T follicular helper cell (primary cell): ENCODE measurements at places on chromosomes 16 and 17.

DNA sequence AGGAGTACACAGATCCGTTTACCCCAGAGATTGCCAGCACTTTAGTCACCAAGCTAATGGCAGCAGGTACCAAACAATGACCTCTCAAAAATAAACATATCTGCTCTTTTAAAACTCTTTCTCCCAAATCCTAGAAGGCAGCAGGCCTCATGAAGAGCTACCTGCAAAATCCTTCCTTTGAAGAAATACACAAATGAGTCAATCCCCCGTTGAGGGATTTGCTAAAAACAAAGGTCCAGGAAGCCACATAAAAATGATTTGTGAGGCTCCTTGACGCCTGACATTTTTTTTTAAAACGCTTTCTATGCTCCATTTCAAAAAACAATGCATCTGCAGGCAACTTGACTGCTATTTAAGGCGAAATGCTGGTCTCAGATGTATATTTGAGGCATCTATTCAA is 58.2 kb downstream of the NACA2 start:
- DNase-seq, result no peak

DNA sequence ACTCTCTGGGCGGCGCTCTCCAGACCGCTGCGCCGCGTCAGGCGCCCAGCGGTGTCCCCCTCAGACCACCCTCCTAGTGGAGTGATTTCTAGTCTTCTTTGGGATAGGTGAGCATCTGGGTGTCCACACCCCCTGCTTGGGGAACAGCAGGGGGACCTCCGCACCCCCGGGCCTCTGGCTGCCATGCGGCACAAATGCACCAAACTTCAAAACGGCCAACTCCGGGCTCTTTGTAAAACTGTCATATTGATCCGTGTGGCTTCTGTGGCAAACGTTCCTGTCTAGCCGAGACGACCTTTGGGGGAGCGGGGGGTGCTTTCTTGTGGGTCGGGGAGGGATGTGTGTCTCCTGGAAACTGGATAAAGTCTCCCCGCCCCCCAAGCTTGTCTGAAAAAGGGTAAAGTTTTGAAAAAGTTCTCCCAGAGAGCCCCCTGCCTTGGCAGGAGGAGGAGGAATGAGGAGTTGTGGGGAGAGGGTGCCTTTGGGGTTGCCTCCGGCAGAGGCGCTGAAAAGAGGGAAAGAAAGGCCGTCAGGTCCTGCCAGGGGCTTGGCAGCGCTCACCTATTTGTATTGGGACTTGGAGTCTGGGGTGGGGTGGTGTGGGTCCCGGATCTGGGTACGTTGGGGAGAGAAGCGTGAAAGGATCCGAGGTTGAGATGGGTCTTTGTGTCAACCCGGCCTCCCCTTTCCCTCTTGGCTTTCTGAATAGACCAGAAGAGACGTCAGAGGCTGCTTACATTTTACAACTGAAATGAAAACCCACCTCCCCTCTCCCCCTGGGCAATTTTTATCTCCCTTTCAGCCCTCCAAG is 2.2 kb upstream of the CHD3 start:
- peak; percentile 64 for DNase-seq

- DNase-seq, result no peak
These were observed 18.3 kb upstream of the COPRS start for GRCh38 chr17:31877341-31877740.

DNA sequence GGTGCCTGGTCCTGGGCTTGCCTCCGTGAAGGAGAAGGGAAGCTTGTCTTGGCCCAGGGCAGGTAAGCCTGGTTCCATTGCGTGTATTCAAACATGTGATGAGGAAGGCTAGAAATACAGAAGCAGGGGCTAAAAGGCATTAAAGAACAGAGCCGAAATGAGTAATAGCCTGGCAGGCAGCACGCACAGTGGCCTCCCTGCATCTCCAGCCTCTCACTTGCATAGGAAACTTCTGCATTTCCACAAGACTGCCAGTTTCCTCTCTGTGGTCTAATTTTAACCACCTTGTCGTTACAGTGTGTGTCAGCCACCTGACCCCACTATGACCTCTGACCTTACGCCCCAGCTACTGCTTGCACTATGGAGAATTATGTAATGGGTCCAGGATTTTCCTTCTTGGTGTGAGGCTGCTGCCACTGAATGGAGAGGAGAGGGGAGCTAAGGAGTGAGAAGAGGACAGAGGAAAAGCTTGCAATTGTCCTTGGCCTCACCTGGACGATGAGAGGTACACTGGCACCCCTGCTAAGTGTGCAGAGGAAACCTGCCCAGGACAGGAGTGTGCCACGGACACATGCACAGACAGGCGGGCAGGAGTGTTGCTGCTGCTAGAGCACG is 32.8 kb downstream of the HIC1 start:
- DNase-seq, result no peak

- no peak for DNase-seq
These were observed 43.1 kb upstream of the HAPSTR1 start for GRCh38 chr16:9048302-9048700.

DNA sequence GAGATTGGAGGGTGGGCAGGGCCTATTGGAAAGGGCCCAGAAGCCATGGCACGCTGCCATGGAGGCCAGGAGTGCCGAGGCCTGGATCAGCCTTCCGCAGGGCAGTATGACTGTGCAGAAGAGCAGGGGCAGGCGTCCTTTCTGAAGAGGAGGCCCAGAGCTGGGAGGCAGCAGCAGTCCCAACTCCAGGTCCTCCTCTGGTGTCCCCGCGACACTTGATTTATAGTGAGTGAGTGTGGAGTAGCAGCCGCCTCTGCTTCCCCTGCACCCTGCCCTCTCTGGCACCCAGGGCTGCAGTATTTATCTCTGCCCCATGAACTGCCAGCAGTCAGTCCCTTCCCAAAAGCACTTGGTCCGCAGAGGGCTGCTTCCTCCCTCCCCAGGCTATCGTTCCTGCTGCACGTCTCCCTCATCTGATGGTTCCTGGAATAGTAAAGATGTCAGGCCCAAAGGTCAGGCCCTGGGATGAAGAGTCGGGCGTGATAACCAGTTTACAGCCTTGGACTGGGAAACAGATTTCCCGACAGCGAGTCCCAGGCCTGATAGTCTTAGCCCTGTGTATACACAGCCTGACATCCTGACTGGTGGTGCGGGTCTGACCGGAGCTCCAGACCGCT is 32.9 kb downstream of the PGS1 start:
- no peak for DNase-seq

DNA sequence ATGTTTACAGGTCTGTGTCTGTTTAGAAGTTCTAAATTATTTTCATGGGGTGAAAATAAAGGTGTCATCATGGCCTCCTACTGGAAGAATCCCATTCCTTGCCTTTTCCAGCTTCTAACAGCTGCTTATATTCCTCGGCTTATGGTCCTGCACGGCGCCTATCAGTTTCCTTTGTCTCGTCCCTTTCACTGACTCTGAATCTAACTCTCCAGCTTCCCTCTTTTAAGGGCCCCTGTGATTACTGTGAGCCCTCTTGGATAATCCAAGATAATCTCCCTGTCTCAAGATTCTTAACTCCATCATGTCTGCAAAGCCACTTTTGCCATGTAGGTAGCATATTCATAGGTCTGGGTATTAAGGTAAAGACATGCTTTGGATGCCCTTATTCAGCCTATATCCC is 441.0 kb upstream of the ERCC4 start:
- no peak for DNase-seq

GRCh38 chr17:80116276-80116920 is 15.0 kb downstream of the GAA start:
- no peak for DNase-seq

- DNase-seq, result no peak
These were observed 375.7 kb upstream of the DYNLRB2 start for GRCh38 chr16:80164966-80165550.

- DNase-seq, result no peak
These were observed 11.4 kb downstream of the FSCN2 start for GRCh38 chr17:81539571-81539900.

- DNase-seq, result no peak
These were observed 22.0 kb downstream of the C16orf74 start for GRCh38 chr16:85728879-85729278.

GRCh38 chr16:89575247-89576152 is at the start of gene CPNE7:
Gene CPNE7, plus strand, starts transcription at chr16:89575758. Its CDS starts 140 bp downstream, at chr16:89575898.
- DNase-seq, result no peak

DNA sequence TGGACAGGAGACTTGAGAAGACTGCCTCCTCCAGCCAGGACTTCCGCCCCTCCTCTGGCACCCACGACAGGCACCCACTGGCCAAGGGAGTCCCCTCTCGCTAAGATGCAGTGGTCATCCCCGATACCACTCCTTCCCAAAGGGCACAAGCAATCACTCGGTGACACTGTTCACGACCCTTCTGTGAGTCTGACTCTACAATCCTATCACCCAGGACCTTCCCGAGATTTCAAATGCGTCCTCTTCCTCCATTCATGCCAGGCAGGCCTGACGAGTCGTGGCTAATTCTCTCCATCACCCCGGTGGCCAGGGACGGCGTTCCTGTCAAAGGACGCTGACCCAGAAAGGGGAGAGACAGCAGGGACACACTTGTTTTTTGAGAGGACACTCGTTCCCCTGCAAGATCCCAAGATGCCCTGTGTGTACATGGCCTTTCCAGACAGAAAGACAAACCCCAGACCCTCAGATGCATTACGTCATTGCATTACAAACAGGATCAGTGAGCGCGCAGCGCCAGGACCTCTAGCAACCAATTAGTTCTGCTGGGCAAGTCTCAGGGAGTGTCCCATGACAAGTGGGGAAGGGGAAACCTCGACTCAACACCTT is 12.2 kb downstream of the FBXO31 start:
- DNase-seq, result no peak

DNA sequence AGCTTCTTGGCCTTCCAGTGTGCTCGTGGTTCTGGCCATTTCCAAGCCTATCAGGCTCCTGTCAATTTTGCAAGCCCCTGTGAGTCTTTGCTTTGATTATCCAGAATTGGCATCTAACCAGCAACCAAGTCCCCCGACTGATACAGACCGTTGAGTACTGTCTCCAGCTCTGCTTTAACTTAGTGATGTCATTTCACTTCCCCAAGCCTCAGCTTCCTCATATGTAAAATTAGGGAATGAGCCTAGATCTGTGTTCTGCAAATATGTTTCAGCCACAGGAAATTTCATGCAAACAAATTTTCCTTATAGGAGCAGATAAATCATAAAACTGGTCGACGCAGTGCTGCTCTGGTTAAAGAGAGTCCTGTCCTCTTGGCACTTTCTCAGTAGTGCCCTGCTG is 60.1 kb upstream of the WSB1 start:
- no peak for DNase-seq

GRCh38 chr16:27242868-27243590 is 25.5 kb downstream of the NSMCE1 start:
- DNase-seq, result no peak

DNA sequence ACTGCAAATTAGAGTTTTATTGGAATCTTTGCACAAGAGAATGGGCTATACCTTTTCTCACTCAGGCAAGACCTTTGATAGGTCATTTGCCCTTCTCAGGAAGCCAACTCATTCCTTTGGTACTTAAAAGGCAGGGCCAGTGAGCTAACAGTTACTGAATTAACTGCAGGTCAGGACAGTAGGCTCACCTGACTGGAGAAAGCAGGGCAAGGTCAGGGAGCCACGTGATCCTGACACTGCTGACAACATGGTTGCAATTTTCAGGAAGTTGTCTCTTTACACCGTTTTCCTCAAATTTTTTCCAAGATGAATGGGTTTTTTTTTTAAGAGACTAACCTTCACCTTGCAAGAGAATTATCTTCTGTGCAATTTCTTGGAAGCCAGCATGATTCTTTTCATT is 21.1 kb downstream of the CPSF4L start:
- DNase-seq, result no peak

DNA sequence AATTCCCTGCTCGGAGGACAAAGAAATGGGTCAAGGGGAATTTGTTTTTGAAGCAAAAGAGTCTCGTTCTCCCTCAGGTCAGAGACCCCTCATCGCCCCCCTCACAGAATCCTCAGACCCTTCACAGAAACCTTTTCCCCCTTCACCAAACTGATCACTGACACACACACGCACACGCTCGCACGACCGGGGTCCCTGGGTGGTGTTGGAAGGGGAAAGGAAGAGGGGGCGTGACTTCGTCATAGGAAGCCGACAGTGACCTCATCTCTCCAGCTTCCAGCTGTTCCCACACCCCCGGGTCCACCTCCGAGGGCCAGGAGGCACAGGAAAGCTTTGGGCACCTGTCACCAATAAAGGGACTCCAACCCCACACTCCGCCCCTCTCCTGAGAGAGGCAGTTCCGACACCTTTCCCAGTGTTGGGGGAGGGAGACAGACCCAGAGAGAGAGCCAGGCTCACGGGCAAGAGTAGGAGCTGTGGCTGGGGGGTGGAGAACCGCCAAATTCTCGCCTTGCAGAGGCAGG is 1.2 kb downstream of the ASGR1 start:
- DNase-seq, result no peak

DNA sequence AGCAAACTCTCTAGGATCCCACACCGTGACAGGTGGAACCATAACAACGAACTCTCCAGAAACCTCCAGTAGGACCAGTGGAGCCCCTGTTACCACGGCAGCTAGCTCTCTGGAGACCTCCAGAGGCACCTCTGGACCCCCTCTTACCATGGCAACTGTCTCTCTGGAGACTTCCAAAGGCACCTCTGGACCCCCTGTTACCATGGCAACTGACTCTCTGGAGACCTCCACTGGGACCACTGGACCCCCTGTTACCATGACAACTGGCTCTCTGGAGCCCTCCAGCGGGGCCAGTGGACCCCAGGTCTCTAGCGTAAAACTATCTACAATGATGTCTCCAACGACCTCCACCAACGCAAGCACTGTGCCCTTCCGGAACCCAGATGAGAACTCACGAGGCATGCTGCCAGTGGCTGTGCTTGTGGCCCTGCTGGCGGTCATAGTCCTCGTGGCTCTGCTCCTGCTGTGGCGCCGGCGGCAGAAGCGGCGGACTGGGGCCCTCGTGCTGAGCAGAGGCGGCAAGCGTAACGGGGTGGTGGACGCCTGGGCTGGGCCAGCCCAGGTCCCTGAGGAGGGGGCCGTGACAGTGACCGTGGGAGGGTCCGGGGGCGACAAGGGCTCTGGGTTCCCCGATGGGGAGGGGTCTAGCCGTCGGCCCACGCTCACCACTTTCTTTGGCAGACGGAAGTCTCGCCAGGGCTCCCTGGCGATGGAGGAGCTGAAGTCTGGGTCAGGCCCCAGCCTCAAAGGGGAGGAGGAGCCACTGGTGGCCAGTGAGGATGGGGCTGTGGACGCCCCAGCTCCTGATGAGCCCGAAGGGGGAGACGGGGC is 1.3 kb downstream of the SPN start:
- no peak for DNase-seq

DNA sequence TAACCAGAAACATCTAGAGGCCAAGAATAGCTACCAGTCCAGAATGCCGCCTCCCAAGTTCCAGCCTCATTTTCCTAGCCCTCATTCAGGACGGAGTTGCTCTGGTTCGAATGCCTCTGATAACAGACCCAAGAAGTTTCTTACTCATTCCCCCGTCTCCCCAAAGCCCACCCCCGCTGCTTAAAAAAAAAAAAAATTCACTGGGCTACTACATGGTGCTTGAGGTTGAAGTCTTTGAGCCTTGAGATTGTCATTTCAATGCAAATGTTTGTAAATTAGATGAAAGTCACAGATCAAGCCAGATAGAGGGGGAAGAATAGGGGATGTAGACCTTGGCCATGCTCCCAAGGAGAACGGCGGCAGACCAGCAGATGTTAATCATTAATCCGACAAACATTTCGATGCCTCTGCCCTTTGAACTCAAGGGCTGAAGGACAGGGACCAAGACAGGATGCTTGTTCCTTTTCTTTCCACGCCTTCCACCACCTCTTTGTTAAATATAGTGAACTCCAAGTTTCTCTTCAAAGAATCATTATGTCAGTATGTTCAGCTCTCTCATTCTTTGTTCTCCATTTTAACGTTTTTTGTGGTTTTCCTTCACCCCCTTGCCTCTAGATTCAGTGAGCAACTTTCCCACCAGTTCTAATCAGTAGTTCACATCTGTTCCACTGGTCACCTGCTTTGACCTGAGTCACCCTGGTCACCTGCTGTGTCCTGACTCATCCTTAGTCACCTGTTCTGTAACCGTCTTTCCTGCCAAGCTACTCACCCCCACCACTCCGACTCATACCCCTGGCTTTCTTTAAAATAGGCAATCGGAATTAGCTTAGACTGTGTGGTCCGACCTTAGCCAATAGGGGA is 190.3 kb downstream of the CPPED1 start:
- no peak for DNase-seq
